CD4-positive, alpha-beta memory T cell (primary cell): ENCODE measurements at places on chromosomes 6 and 20. TPM values are rescaled to one million over a fixed set of nuclear protein-coding genes. Genes with fewer than 3 reads are reported as not detected.

- DNase-seq = no peak
Observed at GRCh38 chr6:144599615-144600014, 314.5 kb downstream of the UTRN start.

GRCh38 chr20:18271160-18271559 lies 17.2 kb upstream of the ZNF133 start:
- DNase-seq = no peak

DNA sequence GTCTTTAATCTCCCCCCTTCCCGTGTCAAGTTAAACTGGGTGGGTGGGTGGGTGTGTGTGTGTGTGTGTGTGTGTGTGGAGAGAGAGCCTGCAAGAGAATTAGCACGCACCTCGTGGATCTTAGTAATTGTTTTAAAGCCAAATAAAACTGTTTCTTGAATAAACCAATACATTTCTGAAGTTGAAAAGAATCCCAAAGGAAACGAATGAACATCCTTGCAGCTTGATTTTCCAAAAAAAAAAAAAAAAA lies 381 bp upstream of the BICRAL start:
- peak; percentile 44 for DNase-seq

DNA sequence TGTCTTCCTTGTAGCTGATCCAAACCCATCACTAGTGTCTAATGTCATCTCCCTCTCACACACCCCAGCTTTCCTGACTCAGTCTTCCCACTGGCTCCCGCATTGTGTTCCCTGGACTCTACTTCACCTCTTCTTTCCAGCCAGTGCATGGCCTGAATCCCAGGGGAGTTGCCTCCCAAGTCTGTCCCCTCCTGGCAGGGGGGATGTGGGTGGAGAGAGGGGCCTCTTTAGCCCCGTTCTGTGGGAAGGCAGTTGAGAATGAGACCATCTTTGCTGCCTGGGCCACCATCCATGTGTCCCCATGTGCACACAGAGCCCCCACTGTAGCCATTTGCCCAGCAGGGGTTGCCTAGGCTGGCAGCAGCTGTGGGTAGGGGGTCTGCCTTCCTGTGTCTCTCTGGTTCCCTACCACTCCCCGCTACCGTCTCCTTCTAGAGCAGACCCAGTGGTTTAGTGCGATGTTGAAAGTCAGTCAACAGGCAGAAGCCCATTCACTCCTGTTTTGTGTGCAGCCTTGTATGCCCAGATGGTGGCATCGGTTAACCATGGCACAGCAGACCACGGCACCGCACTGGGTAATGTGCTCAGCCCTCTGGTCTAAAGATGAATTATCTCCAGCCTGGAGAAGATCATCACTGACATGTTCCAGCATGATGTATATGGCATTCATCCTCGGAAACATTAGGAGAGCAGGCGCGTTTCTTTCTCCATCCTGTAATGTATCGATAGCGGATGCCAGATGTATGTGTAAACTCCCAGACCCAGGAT lies 178.8 kb upstream of the SNX9 start:
- DNase-seq = no peak

DNA sequence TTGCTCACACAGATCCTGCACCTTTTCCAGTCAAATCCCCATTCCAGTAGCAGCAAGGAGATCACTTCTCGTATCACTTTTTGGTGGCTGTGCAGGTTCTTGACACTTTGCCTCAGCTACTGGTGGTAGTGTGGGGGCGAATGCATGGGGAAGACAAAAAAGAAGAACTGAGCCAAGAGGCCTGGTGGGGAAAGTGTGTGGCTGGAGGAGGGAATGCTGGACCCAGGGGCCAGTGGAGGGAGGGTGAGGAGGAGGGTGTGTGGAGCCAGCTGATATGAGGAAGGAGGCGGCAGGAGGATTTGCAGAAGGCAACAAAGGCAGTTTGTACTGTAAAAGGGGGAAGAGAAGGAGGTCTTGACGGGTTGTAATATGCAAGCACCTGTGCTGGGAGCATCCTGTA lies 15.7 kb upstream of the HLA-C start:
- no peak for DNase-seq

Gene ALDH8A1
- total RNA-seq = 2.2 TPM
